T-helper 17 cell (primary cell): ENCODE measurements at places on chromosomes 5 and 9. TPM values are rescaled to one million over a fixed set of nuclear protein-coding genes. Genes with fewer than 3 reads are reported as not detected.

GSN gene
- 29.6 TPM for total RNA-seq

PSMB7 gene
- total RNA-seq: 70.7 TPM

PCSK5 gene
- 9.4 TPM for total RNA-seq

RNF180 gene
- total RNA-seq: not detected

DNA sequence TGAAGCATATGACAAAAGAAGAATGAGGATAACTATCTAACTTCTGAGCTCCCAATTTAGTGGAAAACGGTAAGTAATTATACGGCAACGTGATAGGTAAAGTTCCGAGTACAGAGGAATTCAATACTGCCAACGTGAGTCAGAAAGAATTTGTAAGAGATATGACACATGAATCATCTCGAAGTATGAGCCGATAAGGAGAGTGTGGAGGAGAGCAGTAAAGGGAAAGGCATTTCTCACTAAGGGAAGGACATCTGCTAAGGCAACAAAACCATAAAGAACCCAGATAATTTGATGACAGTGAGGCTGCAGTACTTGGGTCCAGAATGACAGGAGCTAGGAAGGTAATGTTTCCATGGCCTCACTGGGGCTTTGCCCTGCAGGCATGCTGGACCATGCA is 11.0 kb downstream of the MPDZ start:
- H3K4me3 ChIP-seq: no peak overlapping the region
- no peak for DNase-seq

LURAP1L gene
- total RNA-seq: not detected

DNA sequence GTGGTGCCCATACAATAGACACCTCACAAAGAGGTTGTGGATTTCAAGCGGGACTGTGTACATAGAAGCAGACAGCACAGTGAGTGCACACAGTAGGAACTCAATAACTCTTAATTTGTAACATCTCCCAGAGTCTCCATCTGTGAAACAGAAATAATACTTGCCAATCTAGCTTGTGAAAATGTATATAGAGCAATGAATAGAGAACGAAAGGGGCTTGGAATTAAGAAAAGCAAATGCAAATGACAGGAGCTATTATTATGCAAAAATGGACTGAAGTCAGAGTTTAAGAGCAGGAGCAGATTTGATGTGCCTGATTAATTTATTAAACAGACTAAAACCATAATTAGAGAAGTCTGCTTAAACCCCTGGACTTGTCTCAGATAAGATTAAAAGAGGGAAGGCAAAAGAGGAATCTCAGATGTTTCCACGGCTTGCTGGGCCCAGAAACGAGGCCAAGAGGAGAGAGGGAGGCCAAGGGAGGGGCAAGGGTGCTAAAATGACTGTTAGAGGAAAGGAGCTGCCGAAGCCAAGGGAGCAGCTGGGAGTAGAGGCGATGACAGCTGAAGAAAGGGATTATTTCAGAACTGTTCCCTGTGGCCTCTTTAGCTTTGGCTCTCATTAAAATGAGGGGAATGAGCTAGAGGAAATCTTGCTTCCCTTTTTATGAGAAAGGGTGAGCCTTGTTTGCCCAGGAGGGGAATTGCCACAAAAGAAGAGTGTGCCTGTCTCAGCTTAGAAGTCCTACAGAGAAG is 72.1 kb downstream of the FEM1C start:
- H3K4me3 ChIP-seq: peak overlapping the region; percentile 37
- peaks cover 4% of the 10 kb centered on the region for H3K4me1 ChIP-seq
- H3K36me3 ChIP-seq: peaks cover 2% of the 10 kb centered on the region
- peak overlapping the region; percentile 60 for H3K27ac ChIP-seq
- no peak for DNase-seq
- H3K27me3 ChIP-seq: peaks cover 23% of the 10 kb centered on the region

DNA sequence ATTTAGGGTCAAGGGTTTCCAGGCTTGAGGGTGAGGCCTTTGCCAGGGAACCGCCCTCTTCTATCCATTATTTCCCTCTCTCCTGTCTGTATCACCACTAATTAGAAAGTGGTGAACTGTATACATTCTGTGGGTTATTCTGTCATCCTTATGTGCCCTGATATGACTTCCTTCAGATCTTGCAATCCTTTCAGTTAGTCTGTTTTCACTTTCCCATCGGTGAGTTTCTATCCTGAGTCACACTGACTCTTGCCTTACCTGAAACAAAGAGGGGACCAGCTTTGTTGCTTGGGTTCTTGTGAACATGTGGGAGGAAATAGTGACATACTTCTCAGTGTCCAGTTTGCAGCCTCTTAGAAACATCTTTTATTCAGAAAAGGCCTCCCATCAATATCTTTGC is 205.4 kb upstream of the GHR start:
- no peak overlapping the region for H3K27ac ChIP-seq
- H3K4me1 ChIP-seq: no peaks in the 10 kb centered on the region
- H3K27me3 ChIP-seq: no peaks in the 10 kb centered on the region
- no peak for DNase-seq
- H3K36me3 ChIP-seq: no peaks in the 10 kb centered on the region

GRCh38 chr5:132998556-132998955 is 27.8 kb downstream of the ZCCHC10 start:
- no peak for DNase-seq
- no peak overlapping the region for H3K4me3 ChIP-seq
- no peaks in the 10 kb centered on the region for H3K4me1 ChIP-seq
- H3K27ac ChIP-seq: no peak overlapping the region
- no peaks in the 10 kb centered on the region for H3K36me3 ChIP-seq

RPL12 gene
- 1,597 TPM for total RNA-seq

CSF1R gene
- 2.7 TPM for total RNA-seq

PTPDC1 gene
- 2.4 TPM for total RNA-seq

DNA sequence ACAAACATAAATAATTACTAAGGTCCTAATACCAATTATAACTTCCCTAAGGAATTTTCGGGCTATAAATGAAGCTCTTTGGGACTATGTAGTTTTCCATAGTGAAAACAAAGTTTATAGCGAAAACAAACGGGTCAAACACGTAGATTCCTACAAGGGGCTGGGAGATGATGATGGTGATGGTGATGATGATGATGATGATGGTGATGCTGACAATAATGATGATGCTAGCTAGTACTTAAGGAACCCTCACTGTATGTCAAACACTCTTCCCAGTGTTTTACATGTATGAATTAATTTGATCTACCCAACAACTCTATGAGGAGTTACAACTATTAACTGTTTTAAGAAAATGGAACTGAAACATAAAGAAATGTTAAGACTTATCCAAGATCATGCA is 63.7 kb upstream of the PIK3R1 start:
- H3K36me3 ChIP-seq: no peaks in the 10 kb centered on the region
- no peak overlapping the region for H3K27ac ChIP-seq
- DNase-seq: no peak
- H3K27me3 ChIP-seq: no peaks in the 10 kb centered on the region
- H3K4me3 ChIP-seq: no peak overlapping the region

DNA sequence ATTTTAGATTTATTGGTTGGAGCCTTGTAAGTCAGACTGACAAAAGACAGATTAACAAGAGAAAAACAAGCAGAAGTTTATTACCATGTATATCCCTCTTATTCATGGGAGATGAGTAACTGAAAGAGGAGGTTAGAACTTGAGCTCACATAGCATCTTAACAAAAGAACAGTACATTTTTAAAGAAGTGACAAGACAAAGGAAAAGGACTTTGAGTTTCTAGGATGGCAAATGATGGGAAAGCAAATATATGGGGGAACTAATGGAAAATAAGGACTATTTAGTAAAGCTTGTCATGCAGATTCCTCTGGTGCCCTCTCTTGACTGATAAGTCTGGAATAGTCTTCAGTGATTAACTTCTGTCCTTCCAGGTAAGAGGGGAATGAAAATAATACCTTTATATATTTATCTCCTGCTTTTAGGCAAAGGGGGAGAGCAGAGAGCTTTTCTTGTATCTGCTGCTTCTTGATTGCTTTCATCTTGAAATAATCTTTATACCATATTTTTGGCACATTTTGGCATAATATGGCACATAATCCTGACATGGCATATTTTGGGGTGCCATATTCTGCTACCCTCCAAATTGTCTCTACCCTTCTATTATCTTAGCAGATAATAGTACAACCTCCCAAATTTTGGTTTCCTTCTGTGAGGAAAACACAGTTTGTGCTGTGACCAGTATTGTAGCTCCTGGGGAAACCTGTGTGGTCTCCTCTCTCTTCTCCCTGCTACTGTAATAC is 206.8 kb downstream of the TMC1 start:
- H3K36me3 ChIP-seq: no peaks in the 10 kb centered on the region
- peaks cover 23% of the 10 kb centered on the region for H3K27me3 ChIP-seq
- no peaks in the 10 kb centered on the region for H3K4me1 ChIP-seq
- no peak overlapping the region for H3K27ac ChIP-seq
- no peak for DNase-seq
- H3K4me3 ChIP-seq: no peak overlapping the region
